NCI-H1105 (cell line): ENCODE measurements at places on chromosomes 3 and 15.

DNA sequence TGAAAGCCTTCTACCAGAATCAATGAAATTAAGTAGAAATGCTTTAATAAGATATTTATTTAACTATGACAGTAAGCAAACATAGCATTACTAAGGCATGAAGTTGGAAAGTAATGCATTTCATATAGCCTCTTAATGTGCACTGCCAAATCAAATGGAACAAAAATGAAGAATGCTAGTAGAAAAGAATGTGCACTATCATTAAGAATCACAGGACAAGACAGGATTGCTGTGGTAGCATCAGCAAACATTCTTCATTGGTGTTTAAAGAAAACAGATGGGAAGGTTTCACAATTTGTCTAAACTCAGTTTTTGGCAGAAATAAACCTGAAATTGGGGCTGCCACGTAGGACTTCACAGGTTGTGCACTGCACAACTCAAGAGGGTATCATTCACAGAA lies 168.9 kb downstream of the CNTN3 start:
- no peak for DNase-seq

- no peak for DNase-seq
These were observed 13.5 kb upstream of the ZFYVE19 start for GRCh38 chr15:40793216-40793989.

DNA sequence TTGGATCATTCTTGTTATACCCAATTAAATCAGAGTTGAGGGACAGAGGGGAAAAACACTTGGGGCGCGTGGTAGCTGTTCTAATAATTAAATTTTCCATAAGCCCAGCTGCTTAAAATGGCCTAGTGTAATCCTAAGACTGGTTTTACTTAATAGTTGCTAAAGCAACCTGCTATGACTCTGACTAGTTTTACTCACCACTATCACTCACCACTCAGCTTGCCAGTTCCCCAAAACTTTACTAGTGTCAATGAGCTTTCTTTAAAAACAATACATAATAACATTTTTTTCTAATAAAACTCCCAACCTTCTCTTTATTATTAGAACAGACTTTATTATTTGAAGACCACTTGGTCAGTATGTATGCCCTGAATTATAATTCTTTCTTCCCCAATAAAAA lies 49.6 kb downstream of the ECT2 start:
- DNase-seq = no peak

GRCh38 chr3:36146404-36146803 lies 233.9 kb upstream of the STAC start:
- DNase-seq = no peak

DNA sequence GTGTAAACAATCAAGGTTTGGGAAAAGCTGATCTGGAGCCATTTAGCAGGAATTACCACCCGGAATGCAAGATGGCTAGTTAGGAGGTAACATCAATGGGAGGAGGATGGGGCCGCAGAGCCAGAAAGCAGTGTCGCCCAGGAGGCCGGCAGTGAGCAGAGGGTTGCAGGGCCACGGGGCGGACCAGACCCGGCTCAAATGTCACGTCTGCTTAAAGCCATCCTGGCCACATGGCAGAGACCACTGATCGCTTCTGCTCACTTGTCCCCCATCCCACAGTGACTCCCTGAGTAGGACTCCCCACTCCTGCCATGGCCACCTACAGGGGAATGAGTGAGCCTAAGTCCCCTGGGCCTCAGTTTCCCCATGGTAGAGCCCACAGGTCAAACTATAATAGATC lies 18.2 kb downstream of the MGLL start:
- DNase-seq = no peak

GRCh38 chr3:25594007-25594502 lies 70.7 kb downstream of the TOP2B start:
- DNase-seq = no peak

DNA sequence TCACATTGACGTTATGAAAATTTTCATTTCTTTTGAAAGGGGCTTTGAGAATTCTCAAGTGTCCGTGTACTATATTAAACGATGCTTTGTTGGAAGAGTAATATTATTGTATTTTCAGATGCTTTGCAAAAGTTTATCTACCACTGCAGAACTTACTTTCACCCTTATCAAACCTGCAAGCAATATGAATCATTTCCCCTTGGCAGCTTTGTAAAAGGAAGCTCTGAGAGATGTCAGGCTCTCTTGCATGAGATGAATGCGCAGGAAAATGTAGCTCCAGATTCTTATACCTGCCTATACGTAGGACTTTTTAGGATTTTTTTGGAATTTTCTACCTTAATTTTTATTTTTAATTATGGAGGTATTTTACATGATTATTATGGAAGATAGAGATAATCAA lies 34.5 kb downstream of the GPD1L start:
- no peak for DNase-seq

DNA sequence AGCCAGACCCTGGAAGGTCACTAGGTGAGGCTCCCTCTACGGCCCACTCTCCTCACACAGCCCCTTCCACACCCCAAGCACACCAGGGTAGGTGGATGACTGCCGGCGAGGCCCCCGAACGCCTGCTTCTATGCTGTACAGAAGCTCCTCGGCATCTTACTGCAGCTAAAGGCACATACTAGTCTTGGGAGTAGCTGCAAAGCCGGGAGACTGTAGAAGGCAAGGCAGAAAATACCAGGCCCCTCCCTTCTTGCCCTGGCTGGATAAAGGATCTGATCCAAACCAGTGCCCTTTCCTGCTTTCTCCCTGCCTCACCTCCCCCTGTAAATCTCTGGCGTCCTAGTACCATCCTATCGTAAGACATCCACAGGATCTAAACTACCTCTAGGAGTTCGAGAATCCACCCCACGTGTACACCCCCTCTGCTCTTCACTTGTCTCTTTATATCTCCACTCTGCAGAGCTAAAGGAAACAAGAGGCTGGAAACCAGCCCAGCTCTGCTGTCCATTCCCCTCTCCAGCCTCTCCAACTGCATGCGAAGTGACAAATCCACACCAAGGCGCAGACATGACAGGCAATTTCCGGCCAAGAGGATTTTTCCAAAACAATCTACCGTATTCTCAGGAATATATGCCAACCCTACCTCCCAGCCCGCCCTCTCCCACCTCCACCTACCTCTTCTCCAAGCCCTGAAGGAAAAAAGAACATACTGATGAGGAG lies 11.8 kb downstream of the TNK2 start:
- DNase-seq = no peak

- no peak for DNase-seq
These were observed 889.8 kb upstream of the NR2F2 start for GRCh38 chr15:95440712-95441111.

- DNase-seq = no peak
These were observed 205.9 kb upstream of the PPP2R3A start for GRCh38 chr3:135759651-135760050.

DNA sequence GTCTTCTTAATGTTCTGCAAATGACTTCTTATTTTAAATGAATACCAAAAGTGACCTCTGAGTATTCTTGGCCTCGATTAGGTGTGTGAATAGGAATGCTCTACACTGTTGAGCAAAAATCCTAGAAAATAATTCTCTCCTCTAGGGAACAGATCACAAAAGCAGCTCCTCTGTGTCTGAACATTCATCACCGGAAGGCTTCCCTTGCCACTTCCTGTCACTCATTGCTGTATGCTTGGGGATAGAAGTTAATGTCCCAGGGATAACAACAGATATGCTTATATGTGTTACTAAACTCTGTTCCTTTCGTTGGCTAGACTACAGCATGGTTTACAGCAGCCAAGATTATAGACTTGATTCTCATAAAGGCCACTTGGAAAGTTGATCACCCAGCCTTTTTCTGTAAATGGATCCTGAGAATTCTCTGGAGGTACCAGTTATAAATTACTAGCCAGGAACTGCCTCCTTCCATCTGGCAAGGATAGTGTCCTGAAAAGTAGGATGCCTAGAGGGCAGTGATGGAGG lies 16.0 kb upstream of the PTX3 start:
- DNase-seq = no peak

DNA sequence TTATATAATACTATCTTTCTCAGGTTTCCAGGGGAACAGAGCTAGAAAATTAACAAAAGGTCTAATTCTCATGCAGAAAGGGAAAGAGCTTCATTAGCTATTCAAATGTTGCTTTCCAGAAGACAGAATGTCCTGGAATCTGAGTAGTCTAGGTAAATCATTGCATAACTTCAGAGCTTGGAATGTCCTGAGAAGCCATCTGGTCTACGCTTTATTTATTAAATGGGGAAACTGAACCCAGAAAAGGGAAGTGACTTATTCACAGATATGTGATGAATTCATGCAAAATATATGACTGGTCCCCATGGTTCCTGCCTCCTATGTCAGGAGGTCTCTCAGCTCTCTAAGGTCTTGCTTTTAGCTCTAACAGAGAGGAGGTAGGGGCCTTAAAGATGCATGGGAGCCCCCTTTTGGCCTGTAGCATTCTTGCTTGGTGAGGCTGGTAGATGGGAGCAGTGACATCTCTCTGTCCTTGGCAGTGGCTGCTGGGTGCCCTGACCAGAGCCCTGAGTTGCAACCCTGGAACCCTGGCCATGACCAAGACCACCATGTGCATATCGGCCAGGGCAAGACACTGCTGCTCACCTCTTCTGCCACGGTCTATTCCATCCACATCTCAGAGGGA lies 99.2 kb downstream of the CEMIP start:
- DNase-seq = no peak

- no peak for DNase-seq
These were observed 21.1 kb downstream of the TTC23 start for GRCh38 chr15:99228120-99228770.

DNA sequence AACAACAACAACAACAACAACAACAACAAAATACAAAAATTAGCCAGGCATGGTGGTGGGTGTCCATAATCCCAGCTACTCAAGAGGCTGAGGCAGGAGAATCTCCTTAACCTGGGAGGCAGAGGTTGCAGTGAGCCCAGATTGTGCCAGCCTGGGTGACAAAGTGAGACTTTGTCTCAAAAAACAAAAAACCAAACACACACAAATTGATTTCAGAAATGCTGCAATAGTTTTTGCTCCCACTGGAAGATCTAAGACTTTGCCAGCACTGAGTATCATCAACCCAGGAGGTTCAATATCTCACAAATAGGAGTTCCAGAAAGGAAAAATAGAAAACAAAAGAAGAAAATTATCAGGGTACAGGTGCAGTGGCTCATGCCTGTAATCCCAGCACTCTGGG lies 16.2 kb upstream of the CCR8 start:
- no peak for DNase-seq

GRCh38 chr3:17632401-17633100 lies 109.9 kb downstream of the TBC1D5 start:
- no peak for DNase-seq

DNA sequence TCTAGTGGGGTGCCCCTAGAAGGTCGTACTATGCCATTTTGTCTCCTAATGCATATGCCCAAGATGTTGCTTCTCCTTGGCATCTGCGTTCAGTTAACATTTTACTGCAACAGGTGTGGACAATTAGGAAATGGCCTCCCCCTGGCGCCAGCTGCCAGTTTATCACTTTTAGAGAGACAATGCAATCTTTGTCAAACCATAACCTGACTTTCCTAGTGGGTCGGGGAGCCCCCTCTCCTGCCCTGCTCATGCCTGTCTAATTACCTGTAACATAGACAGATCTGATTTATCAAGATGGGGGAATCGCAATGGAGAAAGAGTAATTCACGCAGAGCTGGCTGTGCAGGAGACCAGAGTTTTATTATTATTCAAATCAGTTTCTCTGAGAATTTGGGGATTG lies 353.7 kb upstream of the SGO1 start:
- DNase-seq = no peak

DNA sequence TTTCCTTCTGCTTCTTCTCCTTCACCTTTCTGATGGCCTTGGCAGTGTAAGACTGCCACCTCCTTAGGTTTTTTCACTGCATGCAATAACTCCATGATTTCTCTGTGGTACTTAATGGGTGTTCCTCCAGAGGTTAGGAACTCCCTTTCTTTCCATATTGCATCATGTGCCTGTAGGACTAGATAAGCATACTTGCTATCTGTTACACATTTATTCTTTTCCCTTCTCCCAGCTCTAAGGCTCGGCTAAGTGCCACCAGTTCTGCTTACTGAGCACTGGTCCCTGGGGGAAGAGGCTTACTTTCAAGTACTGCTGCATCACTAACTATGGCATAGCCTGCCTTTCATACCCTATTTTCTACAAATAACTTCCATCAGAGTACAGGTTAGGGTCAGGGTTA lies 351.8 kb downstream of the OTOL1 start:
- DNase-seq = no peak

DNA sequence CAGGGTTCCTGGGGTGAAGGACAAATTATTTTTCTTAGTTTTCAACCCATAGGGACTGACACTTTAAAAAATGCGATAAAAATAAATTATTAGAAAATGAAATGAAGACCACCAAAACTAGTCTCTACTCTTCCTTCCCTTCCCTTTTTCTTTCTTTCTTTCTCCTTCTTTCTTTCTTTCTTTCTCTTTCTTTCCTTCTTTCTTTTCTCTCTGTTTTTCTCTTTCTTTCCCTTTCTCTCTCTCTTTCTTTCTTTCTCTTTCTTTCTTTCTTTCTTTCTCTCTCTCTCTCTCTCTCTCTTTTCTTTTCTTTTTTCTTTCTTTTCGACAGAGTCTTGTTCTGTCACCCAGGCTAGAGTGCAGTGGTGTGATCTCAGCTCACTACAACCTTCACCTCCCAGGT lies 99.3 kb upstream of the TNFAIP8L3 start:
- no peak for DNase-seq

- DNase-seq = no peak
These were observed 13.2 kb upstream of the CNTN6 start for GRCh38 chr3:1079662-1080061.

DNA sequence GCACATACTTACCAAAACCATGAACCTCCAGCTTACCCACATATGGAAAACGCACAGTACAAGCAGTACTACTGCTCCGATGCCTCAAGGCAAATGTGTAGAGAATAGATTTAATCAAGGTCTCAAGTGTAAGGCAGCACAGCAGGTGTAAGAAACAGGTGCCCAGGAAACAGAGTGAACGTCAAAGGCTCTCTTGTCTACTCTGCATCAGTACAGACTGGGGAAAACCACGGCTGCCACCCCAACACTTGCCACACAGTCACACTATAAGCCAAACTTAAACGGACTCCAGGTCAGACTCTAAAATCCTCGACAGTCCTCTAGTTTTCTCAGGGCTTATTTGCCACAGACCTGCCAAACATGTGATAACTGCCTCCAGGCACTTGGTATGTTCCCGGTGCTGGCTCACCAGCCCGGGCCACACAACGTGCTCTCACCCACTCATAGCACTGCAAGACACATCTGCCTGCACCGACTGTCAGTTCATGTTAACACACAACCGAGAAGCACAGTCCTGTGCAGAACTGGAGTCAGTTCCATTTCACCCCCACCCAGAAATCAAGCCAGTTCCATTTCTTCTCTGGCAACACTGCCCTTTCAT lies 30.6 kb downstream of the ABCC5 start:
- no peak for DNase-seq

- no peak for DNase-seq
These were observed 85.1 kb upstream of the TRA2B start for GRCh38 chr3:186022931-186023330.
